Posterior vena cava (tissue), 2 donors: ENCODE measurements at places on chromosomes 1 and 21. TPM values are rescaled to one million over a fixed set of nuclear protein-coding genes. Genes with fewer than 3 reads are reported as not detected.

GRCh38 chr1:14541348-14541747 is 57.1 kb upstream of the KAZN start:
- DNase-seq, result no peak

GRCh38 chr1:71651214-71651613 is 570.4 kb upstream of the ZRANB2 start:
- DNase-seq, result no peak

GRCh38 chr1:178050084-178050483 is 43.8 kb upstream of the RASAL2 start:
- no peak for DNase-seq

DNA sequence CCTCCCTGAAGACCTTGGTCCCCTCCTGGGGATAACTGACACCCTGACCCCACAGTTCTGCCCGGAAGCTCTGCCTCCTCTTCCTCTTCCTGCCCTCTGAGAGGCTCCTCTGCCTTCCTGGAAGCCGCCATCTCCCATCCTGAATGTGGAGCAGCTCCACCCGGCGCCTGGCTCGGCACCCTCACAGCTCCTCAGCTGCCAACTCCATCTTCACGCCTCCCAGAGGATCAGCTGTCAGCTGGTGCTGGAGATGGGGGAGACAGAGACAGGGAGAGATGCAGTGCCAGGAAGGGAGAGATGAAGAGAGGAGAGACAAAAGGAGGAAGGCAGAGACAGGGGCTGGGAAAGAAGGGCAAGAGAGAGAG is 210.4 kb upstream of the CSF3R start:
- DNase-seq, result peak; percentile 65

The RRP15 gene
- 25.8 TPM for total RNA-seq

The KCNK2 gene
- total RNA-seq, result 15.7 TPM

The SLC1A7 gene
- 1.7 TPM for total RNA-seq
